OCI-LY7 (cell line): ENCODE measurements at places on chromosomes 6 and 20. TPM values are rescaled to one million over a fixed set of nuclear protein-coding genes. Genes with fewer than 3 reads are reported as not detected.

DNA sequence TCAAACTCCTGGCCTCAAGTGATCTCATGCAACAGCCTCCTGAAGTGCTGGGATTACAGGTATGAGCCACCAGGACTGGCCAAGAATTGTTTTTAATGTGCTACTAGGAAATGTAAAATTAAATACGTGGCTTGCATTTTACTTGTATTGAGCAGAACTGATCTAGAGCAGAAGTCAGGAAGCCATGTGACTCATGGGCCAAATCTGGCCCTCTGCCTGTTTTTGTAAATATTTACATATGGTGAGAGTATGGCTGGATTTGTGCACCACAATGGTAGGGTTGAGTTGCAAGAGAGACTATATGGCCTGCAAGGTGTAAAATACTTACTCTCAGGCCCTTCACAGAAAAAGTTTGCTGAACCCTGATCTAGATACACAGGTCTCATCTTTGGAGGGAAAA lies 75.8 kb downstream of the LAMP5 start:
- DNase-seq = no peak

- no peak for DNase-seq
Observed at GRCh38 chr20:48669946-48670605, 157.7 kb downstream of the PREX1 start.

DNA sequence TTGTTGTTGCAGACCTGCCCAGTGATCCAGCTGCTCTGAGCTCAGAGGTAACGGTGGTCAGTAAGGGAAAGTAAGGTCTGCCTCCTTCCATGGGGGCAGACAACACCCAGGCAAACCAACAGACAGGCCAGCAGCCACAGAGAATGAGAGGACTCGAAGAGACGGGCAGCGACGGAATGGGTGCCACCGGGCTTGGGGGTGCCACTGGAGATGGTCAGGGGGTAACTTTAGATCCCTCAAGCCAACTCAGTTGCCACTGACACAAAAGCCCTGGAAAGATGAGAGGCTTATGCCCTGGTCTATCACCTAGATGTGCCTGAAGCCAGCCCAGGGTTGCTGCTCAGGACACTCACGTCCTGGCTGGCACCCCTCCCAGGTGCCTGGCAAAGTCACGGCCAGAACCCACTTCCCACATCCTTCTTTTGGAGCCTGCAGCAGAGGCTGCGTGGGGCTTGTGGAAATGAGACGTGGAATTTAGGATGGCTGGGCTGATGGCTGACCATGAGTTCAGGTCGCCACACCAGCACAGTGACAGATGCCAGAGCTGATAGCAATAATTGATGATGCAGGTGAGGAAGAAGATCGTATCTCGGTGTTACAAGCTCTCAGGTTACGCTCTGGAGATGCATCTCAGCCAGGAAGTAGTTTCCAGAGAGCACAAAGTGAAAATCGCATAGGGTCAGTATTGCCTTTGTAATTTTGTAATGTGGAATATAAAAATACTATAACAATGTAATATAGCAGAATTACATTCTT lies 209.1 kb downstream of the SYNDIG1 start:
- DNase-seq = no peak

DNA sequence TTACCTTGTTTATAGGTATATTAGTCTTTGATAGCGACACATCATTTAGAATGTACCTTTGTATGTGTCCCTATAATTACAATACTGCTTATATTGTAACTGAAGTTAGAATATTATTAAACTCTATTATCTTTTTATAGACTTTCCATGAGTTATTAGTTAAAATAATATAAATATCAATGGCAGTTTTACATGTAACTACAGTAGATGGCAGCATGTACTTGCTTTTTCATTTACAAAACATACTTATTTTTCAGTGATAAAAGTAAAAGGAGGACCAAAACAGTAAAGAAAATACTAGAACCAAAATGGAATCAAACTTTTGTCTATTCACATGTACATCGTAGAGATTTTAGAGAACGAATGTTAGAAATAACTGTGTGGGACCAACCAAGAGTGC lies 364.3 kb downstream of the RIMS1 start:
- no peak for DNase-seq

DNA sequence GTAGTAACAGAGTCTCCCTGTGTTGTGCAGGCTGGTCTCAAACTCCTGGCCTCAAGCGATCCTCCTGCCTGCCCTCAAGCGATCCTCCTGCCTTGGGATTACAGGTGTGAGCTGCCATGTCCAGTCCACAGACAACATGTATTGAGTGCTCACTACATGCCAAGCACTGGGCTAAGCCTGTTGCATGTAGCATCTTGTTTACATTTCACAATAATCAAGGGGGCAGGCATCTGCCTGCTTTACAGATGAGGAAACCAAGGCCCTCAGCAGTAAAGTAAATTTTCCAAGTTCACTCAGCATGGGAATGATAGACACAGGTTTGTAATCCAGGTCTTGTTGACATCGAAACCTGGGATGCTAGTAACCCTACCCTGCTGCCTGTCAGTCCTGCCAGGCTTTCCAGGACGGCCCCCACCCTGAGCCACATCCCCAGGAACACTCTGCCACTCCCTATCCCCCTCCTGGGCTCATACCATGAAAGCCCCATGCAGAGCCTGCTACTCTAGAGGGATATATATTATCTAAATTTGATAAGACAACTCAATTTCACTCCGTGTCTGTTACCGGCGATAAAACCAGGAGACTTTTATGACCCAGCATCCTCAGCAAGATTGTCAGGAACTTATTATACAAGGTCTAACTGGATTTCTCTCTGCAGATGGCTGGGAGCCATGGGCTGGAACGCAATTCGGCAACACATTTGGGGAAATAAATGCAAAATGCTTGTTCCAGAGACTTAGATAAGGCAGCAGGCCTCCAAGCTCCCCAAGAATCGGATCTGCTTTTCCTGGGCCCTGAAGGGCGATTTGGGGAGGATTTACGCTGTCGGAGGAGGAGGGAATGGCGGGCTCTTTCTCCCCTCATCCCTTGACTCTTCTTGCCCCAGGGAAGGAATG lies 30.4 kb downstream of the CD40 start:
- DNase-seq = no peak

DNA sequence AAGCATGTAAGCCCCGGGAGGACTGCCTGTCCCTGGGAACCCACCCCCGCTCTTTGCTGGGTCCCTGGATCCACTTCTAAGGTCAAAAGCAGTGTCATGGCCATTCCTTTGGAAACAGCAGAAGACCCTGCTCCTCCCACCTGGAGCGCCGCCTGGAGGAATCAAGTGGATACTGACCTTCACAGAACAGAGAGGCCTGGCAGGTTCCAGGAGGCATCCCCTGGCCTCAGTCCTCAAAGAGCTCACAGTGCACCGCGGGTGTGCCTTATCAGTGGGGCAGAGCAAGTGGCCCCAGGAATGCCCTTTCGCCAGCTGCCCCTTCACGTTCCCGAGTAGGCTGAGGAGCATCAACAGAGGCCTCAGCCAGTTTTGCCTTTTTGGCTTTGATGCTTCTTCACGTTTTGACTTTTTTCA lies 11.1 kb upstream of the SLC4A11 start:
- DNase-seq = no peak

GRCh38 chr6:107655245-107655644 lies 165.3 kb downstream of the SOBP start:
- DNase-seq = peak; percentile 78

- no peak for DNase-seq
Observed at GRCh38 chr6:117547688-117548621, 54.4 kb downstream of the GOPC start.

- DNase-seq = no peak
Observed at GRCh38 chr6:158565482-158566040, 5.7 kb downstream of the TMEM181 start.

- no peak for DNase-seq
Observed at GRCh38 chr20:58618351-58619076, 32.6 kb upstream of the STX16 start.

- no peak for DNase-seq
Observed at GRCh38 chr6:130164251-130164650, 58.5 kb downstream of the SAMD3 start.

GRCh38 chr6:157522472-157522871 lies 141.5 kb downstream of the ZDHHC14 start:
- no peak for DNase-seq

Gene SEL1L2
- not detected in 2 replicates for total RNA-seq

Gene OR12D3
- total RNA-seq = not detected in 2 replicates

Gene ENPP1
- 0.34 and 0.39 TPM in 2 replicates for total RNA-seq

Gene SASH1
- not detected in 2 replicates for total RNA-seq

Gene PCSK2
- not detected in 2 replicates for total RNA-seq
